Fibroblast of pulmonary artery (primary cell): ENCODE measurements at places on chromosomes 7 and 10.

DNA sequence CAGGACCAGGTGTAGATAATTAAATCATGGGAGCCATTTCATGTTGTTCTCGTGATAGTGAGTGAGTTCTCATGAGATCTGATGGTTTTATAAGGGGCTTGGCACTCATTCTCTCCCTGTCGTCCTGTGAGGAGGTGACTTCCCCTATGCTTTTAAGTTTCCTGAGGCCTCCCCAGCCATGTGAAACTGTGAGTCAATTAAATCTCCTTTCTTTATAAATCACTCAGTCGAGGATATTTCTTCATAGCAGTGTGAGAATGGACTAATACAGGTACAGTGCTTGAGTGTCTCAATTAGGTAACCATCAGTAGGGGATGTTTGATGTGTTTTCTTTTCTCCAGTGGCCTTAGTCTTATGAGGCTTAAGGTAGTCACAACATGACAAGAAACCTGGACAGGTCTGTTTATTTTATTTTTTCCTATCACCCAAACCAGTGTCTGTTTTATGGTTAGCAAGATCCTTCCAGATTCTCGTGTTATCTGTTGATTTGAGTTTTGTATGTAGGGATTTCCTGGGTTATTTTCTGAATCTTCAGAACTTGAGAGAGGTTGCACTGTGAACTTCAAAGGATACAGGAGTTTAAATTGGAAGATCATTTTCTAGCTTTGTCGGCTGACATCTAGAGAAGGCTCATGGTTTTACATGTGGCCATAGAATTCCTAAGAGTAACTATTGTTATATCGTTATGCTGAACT, 32.1 kb downstream of the UMAD1 start:
- DNase-seq: no peak

- DNase-seq: peak; percentile 67
These were observed 38.0 kb downstream of the USP6NL start for GRCh38 chr10:11573497-11573896.

- DNase-seq: no peak
These were observed 347.7 kb downstream of the POM121L12 start for GRCh38 chr7:53383131-53383530.

GRCh38 chr7:2698581-2699288, 10.7 kb downstream of the AMZ1 start:
- DNase-seq: no peak
